GM23338 (cell line): ENCODE measurements at places on chromosomes 7 and 10.

DNA sequence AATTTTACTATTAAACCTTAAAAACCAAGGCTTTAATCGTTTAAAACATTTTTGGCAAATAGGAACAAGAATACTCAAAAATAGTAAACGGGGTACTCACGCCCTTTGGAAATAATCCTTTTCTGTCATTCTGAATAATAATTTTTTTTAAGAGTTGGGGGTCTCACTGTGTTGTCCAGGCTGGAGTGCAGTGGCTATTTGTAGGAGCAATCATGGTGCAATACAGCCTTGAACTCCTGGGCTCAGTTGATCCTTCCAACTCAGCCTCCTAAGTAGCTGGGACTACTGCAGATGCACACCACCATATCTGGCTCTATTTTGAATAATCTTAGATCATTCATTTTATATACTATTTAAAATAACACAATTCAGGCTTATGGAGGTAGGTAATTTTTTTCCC is 24.9 kb downstream of the LUC7L2 start:
- DNase-seq, result no peak

DNA sequence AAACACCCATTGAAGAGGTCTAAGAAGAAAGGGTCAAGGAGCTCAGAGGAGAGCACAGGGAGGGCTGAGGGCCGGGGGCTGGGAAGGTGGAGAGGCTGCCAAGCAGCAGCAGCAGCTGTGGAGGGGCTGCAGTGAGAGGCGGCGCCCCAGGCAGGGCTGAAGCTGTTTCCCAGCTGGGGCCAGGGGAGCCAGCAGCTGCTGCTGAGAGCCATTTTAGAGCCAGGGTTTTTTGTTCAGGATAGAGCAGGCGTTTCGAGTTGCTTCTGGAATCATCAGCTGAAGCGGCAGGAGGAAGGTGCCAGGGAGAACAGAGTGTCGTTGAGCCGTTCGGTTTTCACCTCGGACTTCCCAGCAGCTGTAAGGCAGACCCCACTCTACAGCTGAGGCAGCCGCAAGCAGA is 62.7 kb downstream of the LANCL2 start:
- DNase-seq, result peak; percentile 19

DNA sequence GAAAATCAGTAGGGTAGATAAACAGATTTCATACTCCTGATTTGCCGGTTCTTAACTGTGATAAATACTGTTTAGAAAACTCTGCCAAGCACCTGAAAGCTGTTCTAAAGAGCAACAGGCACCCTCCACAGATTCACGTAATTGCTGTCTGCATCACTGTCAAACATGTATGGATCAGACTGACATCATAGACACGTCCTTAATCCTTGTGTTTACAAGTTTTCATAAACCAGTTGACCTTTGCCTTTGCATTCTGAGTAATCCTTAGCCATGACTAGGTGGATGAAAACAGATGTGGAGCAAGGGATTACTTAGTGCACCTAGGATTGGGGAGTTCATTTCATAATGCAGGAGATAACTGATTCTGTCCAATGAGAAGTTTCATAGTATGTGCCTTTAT is 41.6 kb downstream of the SLC39A12 start:
- no peak for DNase-seq

DNA sequence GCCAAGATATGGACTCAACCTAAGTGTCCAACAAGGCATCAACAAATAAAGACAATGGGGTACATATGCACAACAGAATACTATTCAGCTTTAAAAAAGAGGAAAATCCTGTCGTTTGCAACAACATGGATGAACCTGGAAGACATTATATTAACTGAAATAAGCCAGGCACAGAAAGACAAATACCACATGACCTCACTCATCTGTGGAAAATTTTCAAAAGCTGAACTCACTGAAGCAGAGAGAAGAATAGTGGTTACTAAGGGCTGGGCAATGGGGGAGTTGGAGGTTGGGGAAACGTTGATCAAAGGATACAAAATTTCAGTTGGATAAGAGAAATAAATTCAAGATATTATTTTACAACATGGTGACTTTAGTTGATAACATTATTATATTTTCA is 221.4 kb upstream of the PITRM1 start:
- no peak for DNase-seq

- no peak for DNase-seq
These were observed 31.7 kb downstream of the ZNF775 start for GRCh38 chr7:150410680-150411346.

DNA sequence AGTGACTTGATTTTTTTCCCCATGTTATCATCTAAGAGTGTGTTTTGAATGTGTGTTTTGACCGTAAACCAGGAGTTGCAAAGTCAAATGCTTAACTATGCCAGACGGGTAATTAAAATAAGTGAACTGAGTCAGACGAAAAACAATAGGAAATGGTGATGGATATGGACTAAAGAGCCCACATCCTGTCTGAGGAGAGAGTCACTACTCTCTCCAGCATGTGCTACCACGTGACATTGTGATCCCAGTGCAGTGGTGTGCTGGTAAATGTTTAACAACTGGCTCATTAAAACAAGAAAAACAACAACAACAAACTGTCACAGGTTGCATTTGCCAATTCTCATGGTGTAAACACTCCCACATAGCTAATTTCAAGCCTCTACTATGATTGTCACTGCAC is 164.3 kb downstream of the SUGCT start:
- DNase-seq, result peak; percentile 27

DNA sequence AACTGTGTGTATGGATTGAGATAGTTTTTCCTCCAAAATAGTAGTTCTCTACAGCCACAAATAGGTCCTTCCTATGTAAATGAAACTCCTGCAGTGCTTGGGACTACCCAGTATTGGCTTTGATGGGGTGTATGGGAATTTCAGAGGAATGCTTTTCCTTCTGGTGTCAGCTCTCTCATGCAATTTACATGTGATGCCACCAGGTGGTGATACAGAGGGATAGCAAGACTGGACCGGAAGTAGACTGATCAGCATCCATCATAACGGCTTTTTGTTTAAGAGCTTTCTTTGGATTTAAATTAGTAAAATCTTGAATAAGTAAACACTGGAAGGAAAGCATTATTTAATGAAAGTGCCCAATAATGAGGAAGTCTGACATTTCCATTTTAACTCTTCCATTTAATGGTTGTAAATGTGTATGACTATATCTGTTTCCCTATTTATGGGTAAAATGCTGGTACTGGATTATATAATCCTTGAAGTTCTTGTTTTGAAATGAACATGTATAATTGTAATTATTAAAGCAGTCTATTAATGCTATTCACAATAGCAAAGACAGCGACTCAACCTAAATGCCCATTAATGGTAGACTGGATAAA is 22.7 kb downstream of the DYNC1I1 start:
- peak; percentile 81 for DNase-seq

DNA sequence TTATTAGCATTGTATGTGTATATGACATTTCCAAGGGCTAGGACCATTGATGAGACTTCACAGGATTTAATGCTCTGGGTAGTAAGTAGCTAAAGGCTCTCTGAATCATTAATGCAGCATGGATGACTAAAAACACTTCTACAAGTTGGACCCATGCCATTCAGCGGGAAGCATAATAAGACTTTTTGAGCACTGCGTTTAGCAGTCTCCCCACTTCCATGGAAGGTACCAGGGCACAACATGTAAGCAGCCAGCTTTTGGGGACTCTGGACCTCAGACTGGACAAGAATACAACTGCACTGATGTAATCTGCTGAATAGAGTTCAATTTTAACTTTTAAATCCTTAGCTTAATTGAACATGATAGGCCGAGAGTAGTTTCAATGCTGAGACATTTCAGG is 191.7 kb upstream of the IMMP2L start:
- no peak for DNase-seq

GRCh38 chr10:88271761-88272543 is 311.2 kb downstream of the RNLS start:
- DNase-seq, result no peak

DNA sequence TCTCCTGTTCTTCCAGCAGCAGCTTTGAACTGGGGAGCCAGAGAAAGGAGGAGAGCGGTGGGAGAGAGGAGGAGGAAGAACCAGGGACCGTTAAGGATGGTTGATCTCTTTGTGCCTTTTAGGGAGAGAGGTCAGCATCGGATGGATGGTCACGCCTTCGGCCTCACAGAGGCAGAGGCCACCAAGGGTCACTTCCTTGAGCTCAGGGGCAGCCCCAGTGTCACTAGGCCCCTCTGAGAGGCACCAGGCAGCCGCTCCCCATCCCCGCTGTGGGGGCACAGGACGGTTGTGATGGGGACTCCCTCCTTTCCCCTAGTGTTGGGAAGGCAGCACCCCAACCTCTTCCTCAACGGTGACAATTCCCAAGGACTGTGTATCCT is 121.4 kb downstream of the DNAJB6 start:
- DNase-seq, result no peak

- DNase-seq, result no peak
These were observed 177.7 kb downstream of the SLC25A13 start for GRCh38 chr7:96144260-96144526.
